ENCODE measurements at places on chromosomes 1 and 21.

DNA sequence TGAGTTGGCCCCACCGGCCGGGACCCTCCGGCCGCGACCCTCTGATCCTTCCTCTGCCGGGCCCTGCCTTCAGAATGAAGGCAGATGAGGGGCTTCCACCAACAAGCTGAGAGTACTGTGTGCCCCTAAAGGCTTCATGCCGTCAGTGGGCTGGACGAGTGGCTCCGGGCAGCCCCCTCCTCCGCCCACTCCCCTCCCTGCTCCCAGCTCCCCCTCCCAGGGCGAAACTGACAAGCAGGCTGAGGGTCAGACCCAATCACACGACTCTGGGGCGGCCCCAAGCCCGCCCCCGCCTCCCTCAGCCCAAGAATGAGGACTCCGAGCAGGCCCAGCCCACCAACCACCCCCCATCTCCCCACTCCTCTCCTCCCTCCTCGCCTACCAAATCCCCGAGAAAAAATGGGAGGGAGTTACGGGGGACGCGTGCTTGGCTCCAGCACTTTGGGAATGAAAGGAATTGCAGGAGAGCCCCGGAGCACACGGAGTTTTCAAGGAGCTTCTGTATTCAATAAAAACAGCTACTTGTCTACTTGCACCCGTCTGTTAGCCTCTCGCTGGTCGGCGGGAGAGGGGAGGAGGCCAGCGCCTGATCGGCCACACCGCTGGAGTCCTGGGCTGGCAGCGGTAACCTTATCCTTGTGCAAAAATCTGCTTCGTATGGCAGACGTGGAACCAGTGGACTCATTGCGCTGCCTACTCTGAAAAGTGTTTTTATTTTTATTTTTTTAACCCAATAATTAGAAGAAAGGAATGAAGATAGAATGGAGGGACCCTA lies at the start of gene COL11A1:
Gene COL11A1, minus strand, starts transcription at position 147 of the 775 bp plus-strand sequence. CDS start 344 bp downstream, outside the sequence.
- DNase-seq = no peak

- no peak for DNase-seq
These were observed 8.5 kb downstream of the EDN2 start for GRCh38 chr1:41475859-41476567.

- no peak for DNase-seq
These were observed 124.2 kb upstream of the B3GALT2 start for GRCh38 chr1:193310564-193310963.

DNA sequence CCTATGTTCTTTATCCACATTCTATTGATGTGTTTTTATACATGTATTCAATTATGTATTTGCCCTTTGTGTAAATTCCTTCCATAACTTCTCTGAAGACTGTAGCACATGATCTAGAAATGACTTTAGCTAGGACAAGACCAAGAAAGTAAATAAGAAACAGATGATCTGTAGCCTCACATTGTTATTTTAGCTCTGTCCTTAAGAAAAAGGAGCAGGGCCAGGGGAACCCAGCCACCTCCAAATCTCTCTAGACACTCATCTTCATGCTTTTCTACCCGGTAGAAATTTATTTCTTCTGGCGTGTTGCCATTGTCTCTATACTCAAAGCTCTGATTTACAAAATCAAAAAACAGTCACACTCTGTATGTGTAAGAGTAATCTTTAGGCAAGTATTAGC lies 27.1 kb downstream of the CDC7 start:
- no peak for DNase-seq

DNA sequence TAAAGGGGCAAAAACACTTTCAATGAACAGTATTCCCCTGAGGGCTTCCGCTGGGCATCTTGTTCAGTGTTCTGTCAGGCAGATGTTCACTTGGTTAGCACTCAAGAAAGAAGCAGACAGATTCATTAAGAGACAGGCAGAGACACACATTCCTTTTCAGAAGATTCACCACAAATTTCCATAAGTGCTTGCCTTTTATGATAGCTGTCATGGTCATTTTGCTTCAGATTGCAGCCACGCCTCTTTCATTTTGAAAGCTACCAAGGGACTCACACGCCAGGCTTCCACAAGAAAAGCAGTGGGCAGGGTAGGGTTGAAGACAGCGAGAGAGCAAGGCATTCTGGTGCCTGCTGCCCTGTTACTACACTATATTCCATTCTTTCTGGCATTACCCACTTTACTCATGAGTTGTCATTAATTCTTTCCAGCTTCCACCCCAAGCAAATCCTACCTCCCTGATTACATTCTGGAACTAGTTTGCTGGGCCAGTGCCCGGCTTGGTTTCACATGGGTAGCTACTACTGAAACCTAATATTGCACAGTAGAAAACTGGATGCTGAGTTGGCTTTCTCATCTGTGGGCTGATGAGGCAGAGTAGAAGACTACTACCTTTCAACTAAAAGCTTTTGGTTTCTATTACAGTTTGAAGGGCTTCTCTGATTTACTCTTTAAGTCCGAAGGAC lies 91.2 kb upstream of the COL24A1 start:
- DNase-seq = no peak

Measured in immature natural killer cell (primary cell).